Adrenal gland (tissue), 19 donors: ENCODE measurements at places on chromosomes 13 and 19. TPM values are rescaled to one million over a fixed set of nuclear protein-coding genes. Genes with fewer than 3 reads are reported as not detected.
A peak's percentile ranks its signal among the peaks of the same experiment; 100 is the strongest.

Gene FFAR1
- total RNA-seq: not detected

- no peak for DNase-seq
- no peaks in the 10 kb centered on the region for H3K36me3 ChIP-seq
- H3K27ac ChIP-seq: no peak overlapping the region
- H3K4me1 ChIP-seq: no peaks in the 10 kb centered on the region
Observed at GRCh38 chr13:111909501-111909900, 157.4 kb upstream of the SOX1 start.

DNA sequence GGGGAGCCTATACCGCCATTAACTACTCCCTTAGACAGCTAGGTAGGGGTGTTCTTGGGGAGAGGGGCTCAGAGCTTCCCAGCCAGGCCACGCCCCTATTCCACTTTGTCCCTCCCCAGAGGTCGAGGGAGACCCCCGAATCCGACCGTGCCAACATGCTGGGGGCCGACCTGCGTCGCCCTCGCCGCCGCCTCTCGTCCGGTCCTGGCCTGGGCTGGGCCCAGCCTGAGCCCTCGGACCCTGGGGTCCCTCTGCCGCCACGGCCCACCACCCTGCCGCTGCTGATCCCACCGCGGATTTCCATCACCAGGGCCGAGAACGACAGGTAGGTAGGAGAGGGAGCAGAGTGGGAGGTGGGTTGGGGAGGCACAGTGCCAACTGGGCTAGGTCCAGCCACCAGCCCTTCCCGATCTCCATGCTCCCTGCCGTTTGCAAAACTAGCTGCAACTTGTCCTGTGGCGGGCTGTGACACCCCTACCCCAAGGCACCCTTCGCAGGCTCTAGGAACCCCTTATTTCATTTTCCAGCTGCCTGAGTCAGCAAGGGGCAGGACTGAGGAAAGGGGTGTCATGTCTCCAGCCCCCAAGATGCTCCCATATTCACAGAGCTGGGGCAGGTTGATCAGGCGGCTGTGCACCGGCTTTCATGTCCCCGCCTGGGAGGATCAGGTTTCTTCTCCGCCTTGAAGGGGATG lies 2.6 kb upstream of the PDE4A start:
- no peak for DNase-seq
- H3K4me3 ChIP-seq: no peak overlapping the region
- H3K4me1 ChIP-seq: no peaks in the 10 kb centered on the region
- H3K36me3 ChIP-seq: no peaks in the 10 kb centered on the region

DNA sequence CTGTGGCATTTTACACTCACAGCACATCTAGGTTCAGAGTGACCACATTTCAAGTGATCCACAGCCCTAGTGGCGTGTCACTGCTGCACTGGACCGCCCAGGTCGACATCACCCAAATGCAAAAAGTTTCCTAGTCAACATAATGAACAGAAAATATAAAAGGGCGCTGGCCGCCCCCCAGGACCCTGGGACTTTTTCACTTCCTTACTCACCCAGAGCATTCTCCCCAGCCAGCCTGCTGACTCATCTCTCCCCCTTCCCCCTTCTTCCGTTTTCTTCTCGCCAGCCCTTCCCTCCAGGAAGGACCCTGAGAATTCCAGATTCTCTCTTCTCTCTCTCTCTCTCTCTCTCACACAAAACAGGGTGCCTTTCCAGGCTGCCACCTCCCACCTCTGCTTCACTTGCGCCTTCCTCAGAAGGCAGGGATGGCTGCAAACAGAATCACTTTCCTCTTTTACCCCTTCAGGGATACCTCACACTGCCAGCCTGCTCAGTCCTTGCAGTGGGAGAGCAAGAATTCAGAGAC lies 21.0 kb upstream of the GRWD1 start:
- no peaks in the 10 kb centered on the region for H3K36me3 ChIP-seq
- H3K4me3 ChIP-seq: no peak overlapping the region
- no peak for DNase-seq

DNA sequence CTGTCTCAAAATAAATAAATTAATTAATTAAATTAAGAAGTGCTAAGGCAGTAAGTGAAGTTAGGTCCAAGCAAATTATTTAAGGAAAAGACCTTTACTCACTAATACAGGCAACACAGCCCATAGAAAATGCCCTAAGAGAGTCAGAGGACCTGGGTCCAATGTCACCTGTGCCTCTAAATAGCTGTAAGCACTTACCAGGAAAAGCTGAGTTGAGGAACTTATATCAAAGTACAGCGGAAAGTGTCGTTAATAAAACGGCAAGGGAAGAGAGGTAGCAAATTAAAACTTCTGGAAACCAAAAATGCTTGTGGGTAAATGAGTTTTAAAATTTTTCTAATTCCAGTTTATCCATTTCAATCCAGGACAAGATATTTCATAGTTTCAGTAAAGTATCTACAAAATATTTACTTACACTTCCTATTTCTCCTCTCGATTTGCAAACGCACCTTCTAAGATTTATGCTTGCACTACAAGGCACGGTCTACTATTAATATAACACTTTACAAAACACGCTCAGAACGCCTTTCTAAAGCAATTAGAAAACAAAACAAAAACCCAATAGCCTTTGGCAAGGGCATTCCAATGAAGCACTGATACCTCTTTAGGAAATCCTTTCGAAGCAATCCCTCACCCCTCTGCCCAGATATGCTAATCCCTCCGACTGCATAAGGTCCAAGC lies 963 bp downstream of the VPS36 start:
- H3K36me3 ChIP-seq: no peaks in the 10 kb centered on the region
- peak overlapping the region; percentile 96 for H3K27ac ChIP-seq
- no peak for DNase-seq
- peaks cover 19% of the 10 kb centered on the region for H3K4me1 ChIP-seq
- peak overlapping the region; percentile 53 for H3K4me3 ChIP-seq
